ENCODE measurements at places on chromosomes 11 and 22.
A peak's percentile ranks its signal among the peaks of the same experiment; 100 is the strongest.

- no peak for DNase-seq
These were observed 19.6 kb upstream of the MN1 start for GRCh38 chr22:27820896-27821866.

DNA sequence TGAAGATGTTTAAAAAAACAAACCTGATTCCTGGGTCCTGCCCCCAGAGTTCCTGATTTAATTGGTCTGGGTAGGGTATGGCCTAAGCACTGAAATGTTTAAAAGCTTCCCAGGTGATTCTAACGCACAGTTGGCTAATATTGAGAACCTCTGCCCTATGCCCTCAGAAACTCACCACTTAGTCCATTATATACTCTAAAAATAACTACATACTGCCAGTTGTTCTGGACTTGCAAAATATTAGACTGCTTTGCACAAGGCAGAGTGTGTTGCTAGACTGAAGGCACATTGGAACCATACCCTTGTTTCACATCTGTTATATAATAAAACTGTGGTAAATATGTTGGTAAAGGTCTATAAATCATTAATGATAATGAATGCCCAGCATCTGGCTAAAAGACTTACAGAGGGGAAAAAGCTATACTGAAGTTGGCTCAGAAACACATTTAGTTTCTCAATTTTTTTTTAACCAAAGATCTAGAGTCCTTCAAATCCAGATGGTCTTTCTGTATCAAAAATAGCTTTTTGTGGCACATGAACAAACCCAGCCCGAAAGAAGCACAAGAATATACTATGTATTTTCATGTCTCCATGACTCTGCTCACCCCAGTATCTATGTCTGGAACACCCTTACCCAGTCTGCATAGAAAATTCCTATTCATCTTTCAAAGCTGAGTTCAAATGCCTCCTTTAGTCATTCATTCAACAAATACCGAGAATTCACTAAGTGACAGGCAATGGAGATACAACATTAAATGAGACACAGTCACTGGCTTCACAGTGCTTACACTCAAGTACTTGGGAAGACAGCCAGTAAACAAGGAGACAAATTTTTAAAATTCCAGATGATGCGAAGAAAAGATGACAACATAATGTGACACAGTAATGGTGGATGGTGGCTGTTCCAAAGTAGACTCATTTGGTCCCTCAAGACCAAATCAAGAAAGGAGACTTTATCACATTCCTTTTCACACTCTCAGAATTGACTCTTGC lies 44.1 kb downstream of the RBFOX2 start:
- DNase-seq = no peak

DNA sequence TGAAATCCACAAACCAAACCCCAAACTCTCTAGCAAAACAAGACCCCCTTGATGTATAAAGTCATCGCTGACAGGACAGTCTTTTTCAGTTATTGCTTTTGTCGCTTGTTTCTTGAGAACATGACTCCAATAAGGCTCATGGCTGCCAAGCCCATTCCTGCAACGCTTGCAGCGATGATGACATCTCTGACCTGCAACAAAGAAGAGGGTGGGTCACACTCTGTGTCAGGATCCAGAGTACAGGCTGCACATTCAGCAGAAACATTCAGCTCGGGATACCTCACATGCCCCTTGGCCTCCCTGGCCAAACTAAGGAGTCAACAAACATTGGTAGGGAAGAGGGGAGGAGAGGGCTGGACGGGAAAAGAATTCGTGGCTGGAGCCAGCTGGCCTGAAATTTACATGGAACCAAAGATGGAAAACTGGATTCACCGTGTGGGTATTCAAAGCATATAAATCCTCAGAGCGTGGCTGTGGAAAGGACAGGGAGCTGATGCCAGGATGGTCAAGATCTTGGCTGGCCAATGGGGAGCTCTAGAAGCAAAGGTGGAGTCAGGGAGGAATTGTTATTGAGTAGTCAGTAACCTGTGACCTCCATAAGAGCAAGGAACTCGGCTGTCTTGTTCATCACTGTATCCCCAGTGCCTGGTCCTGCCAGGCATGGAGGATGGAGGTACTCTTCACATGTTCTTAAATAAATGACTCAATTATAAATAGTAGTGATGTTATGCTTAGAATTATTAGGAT lies 11.8 kb upstream of the PLAAT2 start:
- peak; percentile 67 for DNase-seq

DNA sequence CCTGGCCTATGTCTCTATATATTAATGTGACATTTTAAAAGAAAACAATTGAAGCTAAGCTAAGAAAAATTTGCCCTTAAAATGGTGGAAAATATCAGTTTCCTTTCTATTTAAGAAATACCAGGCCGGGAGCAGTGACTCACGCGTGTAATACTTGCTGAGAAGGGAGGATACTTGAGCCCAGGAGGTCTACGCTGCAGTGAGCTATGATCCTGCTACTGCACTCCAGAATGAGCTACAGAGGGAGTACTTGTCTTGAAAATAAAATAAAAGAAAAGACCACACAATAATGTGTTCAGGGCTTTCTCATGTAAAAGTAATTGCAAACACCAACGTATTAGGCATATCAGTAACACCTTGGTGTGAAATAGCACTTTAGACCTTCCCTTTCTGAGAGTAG lies 1.4 kb upstream of the PRSS23 start:
- DNase-seq = peak; percentile 65

- DNase-seq = peak; percentile 42
These were observed 108.7 kb upstream of the E2F8 start for GRCh38 chr11:19349340-19350025.

GRCh38 chr11:112129656-112130055 lies 34.2 kb downstream of the IL18 start:
- DNase-seq = no peak

GRCh38 chr11:83068568-83068967 lies 3.1 kb downstream of the RAB30 start:
- DNase-seq = no peak

DNA sequence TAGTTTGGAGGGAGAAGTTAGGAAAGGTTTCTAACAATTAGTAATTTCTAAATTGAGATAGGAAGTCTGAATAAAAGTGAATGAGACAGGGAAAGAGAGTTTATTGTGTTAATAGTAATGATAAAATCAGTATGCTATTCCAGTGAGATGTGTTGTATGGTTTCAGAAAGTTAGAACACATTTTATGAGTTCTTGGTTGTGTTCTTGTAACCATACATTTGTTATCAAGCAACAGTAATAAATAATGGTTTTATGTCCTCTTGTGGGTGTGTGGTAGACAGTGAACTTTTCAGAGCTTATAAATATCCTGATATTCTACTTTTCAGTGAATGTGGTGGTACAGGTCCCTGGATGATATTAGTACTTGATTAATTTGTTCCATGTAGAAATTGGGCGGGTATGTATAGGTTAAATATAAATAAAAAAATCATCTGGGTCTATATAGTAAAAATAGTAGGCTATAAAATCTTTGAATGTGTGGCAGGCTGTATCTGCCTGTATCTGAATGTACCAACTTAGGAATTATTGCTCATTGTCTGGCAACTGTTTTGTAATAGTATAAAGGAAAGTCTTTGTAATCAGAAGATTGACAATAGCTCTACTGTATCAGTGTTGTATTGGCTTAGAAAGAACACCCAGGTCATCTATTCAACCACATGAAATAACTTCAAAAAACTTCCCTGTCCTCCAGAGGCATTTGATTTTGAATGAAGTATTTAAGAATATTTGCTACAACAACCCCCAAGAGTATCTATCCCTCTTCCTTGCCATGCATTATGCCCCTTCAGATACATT lies 54.8 kb downstream of the UVRAG start:
- DNase-seq = no peak

DNA sequence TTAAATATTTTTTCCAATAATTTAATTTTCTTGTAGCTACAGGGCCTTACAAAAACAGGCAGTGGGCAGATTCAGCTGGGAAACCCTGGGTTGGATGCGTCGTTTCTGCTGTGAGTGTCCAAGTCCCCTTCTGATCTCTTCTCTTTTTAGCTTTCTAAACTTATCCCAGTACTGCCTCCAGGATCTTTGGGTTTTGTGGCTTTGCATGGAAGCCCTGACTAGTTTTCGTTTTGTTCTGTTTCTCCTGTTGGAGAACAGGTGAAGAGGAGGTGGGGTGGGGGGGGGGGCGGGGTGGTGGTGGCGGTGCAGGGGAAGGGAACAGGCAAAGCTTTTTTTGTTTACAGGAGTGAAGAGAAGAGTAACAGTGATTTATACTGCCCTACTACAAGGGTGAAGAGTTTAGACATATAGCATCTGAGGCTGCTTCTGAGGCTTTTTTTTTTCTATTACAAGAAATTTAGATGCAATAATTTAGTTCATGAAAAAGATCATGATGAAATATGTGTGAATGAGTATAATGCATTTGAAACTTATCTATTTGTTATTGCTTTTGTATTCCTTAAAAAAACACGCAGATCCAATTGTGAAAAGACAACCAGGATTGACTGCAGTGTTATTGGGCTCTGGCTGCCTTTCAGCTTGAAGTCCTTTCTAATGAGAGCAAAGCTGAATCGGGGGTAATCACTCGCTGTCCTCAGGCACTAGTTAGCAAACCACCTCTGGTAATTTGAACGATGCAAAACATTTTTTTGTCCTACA lies 142.9 kb downstream of the NCAM1 start:
- no peak for DNase-seq

DNA sequence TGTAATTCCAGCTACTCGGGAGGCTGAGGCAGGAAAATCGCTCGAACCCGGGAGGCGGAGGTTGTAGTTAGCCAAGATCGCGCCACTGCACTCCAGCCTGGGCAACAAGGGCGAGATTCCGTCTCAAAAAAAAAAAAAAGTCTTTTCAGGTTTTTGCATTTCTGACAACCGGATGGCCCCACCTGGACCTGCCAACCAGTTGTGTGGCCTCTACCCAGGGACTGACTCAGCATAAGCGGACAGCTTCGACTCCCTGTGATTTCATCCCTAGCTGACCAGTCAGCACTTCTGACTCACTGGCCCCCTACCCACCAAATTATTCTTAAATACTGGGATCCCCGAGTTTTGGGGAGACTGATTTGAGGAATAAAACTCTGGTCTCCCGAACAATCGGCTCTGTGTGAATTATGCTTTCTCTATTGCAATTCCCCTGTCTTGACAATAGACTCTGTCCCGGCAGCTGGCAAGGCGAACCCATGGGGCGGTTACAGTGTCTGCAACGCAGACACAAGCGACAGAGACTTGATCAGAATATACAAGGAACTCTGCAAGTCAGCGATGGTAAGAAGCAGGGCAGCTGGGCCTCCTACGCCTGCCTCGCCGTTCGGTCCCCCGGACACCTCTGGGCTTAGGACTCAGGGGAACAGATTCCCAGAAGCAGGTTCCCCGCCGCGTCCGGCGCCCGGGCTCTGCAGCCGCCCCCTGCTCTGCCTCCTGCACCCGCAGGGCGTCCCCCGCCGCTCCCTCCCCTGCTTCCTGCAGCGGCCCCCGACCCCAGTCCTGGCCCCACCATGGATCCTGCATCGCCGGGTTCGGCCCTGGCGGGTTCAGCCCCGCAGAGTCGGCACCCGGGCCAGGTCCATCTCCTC lies 741 bp upstream of the TALDO1 start:
- peak; percentile 53 for DNase-seq

- DNase-seq = no peak
These were observed 6.3 kb upstream of the FXYD2 start for GRCh38 chr11:117830674-117831351.

DNA sequence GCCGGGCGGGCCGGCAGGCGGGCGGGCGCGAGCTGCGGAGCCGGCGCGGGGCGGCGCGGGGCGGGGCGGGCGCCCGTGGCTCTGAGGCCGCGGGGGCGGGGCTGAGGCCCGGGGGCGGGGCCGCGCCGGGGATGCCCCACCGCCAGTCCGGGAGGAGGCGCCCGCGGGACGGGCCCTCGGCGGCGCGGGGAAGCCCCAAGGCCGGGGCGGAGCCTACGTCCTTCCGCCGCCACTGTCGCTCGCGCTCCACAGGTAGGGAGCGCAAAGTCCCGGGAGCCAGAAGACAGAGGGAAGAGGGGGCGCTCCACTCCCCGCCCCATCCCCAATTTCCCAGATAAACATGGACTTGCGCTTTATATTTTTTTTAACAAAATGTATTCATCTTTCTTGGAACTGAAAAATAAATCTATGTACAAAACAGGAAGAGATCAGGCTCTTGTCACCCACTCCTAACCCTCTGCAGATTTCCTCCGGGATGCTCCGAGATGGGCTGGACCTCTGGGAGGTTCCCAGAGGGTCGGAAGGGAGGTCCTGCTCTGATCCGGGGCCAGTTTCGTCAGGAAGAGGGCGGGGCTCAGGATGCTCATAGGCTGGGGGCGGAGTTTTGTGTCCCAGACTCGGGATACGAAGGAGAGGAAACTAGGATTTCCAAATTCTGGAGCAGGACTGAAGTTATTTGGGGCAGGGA lies at the start of gene MAP4K2:
Gene MAP4K2, minus strand, starts transcription at position 57 of the 688 bp plus-strand sequence. CDS start 65 bp downstream, outside the sequence.
- DNase-seq = peak; percentile 72

DNA sequence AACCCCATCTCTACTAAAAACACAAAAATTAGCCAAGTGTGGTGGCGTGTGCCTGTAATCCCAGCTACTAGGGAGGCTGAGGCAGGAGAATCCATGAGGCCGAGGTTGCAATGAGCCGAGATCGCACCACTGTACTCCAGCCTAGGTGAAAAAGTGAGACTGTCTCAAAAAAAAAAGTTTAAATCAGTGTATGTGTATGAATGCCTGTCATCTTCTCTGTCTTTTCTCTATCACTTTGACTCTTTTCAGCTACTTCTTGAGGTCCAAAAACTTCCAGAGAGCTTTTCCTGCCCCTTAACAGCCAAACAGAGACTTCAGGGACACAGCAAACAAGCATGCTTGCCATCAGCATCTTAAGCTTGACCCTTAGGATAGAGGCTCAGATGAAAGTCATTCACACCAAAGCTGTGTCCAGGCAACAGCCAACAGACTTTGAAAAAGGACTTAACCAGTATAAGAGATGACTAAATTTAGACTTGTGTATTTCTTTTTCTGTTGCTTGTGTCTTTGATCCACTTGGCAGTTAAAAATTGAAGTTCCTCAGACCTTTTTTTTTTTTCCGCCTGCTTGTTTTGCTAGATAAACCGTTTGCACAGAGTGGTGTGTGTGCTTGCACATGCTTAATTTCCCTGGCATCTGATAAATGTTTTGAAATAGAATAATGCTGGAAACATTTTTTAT lies 151.9 kb downstream of the DBX1 start:
- DNase-seq = no peak

GRCh38 chr22:19169947-19170318 lies 8.6 kb downstream of the SLC25A1 start:
- DNase-seq = no peak

DNA sequence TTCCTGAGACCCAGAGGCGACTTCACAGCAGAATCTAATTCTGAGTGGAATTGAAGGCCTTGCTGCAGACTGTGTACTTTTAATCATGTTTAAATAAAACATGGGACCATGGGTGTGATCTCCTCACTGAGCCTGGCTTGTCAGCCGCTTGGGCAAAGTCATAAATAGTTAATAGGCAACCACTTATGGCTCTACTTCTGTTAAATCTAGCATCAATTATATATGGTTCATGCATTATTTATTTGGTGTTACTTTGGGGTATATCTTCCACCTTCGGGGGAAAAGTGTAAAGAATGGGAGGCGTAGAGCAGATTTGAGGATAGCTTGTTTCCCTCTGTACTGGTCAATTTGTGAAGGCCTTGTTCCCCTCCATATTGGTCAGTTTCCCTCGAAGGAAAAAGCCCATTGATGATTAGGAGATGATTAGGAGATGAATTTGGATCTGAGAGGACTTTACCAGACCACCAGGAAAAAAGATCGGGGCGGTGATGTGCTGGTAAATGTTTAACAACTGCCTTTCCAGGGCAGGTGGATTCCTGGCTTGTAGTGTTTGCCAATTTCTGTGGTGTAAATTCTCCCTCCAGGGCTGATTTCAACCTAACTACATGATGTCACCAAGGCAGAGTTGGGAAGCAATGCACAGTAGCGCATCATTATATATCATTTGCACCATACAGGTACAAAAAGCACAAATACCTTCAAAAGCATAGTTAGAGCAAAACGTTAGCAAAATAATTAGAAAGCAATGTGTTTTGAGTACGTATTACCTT lies 204.1 kb upstream of the SEZ6L start:
- DNase-seq = no peak

GRCh38 chr11:19919050-19919561 lies 206.5 kb downstream of the NAV2 start:
- peak; percentile 99 for DNase-seq
